CD4-positive, alpha-beta T cell treated with Interleukin-2 at 100 ng/mL for 4 hours (primary cell): ENCODE measurements at places on chromosomes 2 and 18.

GRCh38 chr2:173749315-173749714 is 215.9 kb downstream of the SP3 start:
- no peak for DNase-seq

DNA sequence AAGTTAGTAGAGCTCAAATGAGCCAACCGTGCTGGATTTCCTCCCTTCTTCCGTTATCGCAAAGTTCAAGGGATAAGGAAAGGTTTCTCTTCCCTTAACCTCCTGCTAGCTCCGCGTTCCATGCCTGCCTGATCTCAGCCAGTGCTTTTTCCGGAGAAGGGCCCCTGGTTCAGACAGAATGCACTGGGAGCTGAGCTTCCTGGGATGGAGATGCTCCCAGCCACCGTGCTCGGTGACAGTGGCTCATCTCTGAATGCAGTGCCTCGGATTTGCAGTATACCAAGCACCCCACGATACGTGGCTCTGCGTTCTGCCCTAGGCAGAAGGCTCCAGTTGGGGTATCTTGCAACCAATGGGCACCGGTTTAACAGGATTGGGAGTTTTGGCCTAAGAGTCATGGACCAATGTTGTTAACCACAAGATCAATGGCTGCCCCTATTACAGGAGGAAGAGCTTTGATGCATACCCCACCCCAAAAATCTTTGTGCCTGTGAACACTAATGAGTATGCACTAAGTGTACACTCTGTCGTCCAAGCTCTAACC is 876 bp downstream of the CNTNAP5 start:
- DNase-seq: no peak

DNA sequence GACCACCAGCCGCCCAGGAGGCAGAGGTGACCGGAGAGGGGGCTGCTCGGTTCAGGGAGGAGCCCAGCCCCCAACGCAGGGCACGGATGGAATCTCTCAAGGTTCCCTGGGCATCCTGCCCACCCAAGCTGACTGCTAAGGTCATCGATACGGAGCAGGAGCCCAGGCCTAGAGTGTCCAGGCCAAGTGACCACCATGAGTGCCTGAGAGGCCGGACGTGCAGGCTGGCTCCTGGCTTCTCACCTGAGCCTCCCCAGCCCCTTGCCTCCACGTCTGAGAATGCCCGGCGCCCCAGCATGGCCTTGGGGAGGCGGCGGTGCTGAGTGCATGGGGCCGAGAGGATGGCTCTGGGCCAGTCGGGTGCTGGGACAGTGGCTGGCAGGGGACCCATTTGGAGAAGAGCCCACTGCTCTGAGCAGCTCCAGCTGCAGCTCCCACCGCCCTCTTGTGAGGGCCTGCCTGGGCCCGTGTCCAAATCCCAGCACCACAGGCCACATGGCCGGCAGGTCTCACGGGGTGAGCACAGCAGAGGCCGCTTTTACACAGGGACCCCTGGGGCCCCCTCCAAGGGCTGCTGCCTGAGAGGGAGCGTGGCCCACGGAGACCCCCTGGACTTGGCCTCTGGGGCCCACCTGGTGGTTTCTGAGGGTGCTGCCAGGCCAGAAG is 102.8 kb upstream of the CTDP1 start:
- DNase-seq: no peak

DNA sequence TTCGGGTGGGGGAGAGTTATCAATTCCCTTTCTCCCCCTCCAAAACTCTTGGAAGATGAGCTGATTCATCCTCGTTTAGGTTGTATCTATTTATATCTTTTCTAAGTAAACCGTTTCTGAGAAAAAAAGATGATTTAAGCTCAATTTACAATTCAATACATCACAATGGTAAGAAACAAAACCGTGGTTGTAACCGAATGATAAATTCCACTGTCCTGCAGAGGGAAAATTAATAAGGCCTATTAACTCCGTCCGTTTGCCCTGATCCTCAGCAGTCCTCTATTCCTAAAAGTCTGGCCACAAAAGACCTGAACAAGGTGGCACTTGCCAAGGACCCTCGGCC is 286.2 kb downstream of the TCF4 start:
- no peak for DNase-seq

DNA sequence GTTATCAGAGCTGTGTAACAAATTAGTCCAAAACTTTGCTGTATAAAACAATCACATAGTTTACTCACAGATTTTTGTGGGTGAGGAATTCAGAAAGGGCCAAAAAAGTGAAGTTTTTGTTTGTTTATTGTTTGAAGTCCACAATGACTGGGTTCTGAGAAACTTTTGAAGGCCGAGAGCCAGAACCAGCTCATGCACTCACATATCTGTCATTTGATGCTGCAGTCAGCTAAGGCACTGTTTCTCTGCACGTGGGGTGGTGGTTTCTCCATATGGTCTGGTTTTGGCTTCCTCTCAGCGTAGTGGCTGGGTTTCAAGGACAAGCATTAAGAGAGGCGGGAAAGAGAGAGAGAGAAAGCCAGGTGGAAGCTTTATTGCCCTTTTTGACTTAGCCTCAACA is 131.8 kb downstream of the TWIST2 start:
- DNase-seq: no peak

- no peak for DNase-seq
Observed at GRCh38 chr2:80328159-80328571, 23.6 kb upstream of the LRRTM1 start.
